Activated T-cell treated with anti-CD3 and anti-CD28 coated beads, Interleukin-2, amount 50 U/mL, for 48 hours (primary cell): ENCODE measurements at places on chromosomes 6 and 20.
A peak's percentile ranks its signal among the peaks of the same experiment; 100 is the strongest.

- peak; percentile 11 for DNase-seq
These were observed 36.5 kb downstream of the PLCG1 start for GRCh38 chr20:41173791-41174341.

DNA sequence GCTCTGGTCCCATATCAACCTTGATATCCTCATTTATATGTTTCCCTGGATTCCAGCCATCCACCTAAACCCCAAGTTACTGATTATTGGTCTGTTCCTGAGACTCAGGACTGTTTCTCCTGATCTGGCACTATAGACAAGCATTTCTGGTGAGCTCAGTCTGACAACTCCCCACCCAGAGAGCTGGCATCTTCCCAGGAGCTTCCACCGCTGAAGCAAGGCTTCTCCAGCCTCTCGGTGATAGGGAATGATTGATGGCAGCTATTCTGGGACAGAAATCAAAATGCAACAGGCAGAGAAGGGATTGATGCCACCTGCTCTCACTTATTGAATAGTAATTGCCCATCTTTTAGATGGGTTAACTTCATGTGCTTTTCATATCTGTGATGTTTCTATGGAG, 169.7 kb upstream of the GGTLC1 start:
- no peak for DNase-seq

GRCh38 chr20:2463616-2464365, 6.8 kb downstream of the SNRPB start:
- no peak for DNase-seq

GRCh38 chr6:30344191-30344867, 627 bp upstream of the RPP21 start:
- DNase-seq = no peak

DNA sequence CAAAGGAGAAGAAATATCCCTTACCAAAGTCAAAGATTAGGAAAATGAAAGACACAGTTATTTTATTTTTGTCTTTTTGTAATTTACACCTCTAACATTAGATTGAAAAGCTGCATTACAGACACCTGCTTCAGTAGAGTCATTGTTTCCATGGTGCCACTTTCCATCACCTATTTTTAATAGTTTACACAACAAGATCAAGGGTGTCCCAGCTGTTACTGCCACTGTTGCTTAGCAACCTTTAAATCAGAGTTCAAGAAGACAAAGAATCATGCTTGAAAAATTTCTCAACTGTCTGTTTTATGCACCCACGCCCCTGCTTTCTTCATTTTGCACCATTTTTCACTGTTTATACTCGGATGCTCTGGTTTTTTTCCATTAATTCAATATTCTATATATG, 668.2 kb upstream of the GJE1 start:
- DNase-seq = no peak

DNA sequence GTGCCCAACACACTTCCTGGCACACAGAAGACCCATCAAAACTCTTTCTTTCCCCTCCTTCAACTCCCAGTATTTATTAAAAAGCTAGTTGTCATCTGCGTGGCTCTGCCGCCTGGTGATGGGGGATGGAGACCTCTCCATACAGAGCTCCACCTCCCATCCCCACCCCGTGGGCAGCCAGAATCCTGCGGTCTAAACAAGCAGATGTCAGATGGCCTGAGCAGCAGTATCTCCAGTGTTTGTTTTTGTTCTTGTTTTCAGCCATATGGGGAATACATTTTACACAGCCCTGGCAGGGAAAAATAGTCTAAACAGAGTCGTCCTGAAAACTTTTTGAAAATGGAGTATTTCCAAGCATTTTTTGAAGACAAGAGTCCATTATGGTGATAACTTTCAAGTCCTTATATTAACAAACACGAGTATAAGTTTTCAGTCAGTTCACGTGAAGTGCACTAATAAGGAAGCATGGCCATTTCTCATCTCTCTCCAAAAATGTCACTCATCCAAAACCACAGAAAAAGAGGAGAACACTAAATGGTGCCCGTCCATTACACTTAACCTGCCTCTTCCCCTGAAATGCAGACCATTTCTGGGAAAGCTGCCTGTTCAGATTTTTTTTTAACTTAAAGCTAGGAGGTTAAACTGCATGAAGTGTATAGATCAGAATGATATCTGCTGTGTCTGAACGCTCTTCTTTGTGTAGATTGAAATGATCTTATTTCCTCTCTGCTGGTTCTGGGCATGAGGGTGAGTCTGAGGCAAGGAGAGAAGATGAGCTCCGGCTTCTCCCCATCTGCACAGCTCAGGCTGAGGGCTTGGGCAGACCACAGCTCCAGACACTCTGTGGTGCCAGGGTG, 91.0 kb downstream of the TCP11 start:
- DNase-seq = no peak

- DNase-seq = no peak
These were observed 8.9 kb downstream of the TGIF2 start for GRCh38 chr20:36582322-36582721.

- no peak for DNase-seq
These were observed 122.5 kb downstream of the COL9A1 start for GRCh38 chr6:70180183-70180900.
